ENCODE measurements at places on chromosomes 12 and 14. TPM values are rescaled to one million over a fixed set of nuclear protein-coding genes. Genes with fewer than 3 reads are reported as not detected.

The PTPN21 gene
- 7.3 TPM for total RNA-seq

The TMEM120B gene
- total RNA-seq = 4.9 TPM

The LPAR5 gene
- total RNA-seq = not detected

The OR4E2 gene
- total RNA-seq = not detected

The ASCL1 gene
- total RNA-seq = not detected

The AQP6 gene
- 0.05 TPM for total RNA-seq

The PLEKHD1 gene
- under 0.01 TPM for total RNA-seq

The LRP1-AS gene
- not detected for total RNA-seq

GRCh38 chr12:14394317-14395073, 29.0 kb downstream of the ATF7IP start:
- DNase-seq = peak; percentile 73

DNA sequence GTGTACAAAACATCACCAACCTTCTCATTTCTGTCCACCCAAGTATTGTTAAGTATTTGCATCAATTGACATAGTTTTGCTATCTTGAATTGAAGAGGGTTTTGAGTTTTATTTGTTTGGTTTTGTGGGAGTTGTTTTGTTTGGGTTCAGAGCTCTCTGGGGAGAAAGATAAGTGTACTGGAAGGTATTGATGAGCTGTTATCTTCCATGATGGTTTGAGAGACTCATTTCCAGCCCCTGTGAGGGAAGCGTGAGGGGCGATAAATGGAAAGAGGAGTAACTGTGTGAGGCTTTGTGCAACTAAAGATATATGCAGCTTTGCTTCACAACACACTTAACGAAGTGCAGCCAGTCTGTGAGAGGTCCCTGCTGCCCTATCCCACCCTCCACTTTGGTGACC, 15.7 kb upstream of the CIPC start:
- no peak for DNase-seq

DNA sequence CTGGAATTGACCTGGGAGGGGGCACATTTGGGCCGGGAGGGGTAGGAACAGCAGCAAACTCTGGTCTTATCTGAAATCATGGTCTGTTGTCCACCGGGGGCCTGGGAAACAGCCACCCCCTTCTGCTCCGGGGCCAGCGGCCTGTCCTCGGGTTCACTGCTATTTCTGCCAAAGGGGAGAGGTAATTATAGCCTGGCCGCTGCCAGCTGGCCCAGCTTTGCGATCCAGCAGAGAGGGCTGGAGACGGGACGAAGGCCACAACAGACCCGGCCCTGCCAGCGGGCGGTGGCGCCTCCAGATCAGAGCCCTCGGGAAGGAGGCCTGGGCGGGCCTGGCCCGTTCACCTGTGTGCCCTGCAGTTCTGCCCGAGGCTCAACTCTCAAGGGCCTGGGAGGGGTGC, at the start of gene C14orf180:
Gene C14orf180, plus strand, starts transcription at position 258 of the 400 bp plus-strand sequence. CDS start 6,667 bp downstream, outside the sequence.
- no peak for DNase-seq

GRCh38 chr12:60072911-60073310, 477.1 kb downstream of the SLC16A7 start:
- peak; percentile 29 for DNase-seq

DNA sequence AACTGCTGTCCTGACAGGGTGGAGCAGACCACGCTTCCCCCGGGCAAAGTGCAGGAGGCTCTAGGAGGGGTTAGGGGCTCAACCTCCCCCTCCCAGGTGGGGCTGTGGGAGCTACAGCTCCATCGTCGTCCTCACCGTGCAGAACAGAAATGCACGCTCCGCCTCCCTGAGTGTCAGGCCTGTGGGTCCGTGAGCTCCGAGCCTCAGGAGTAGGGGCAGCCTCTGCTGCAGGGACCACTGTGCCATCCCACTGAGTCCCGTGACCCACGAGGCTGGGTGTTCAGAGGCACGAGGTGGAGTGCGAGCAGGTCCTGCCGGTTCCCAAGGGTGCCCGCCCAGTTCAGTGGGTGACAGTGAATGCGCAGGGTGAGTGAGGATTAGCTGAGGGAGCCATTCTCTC, 48.6 kb downstream of the CACNA1C start:
- no peak for DNase-seq

DNA sequence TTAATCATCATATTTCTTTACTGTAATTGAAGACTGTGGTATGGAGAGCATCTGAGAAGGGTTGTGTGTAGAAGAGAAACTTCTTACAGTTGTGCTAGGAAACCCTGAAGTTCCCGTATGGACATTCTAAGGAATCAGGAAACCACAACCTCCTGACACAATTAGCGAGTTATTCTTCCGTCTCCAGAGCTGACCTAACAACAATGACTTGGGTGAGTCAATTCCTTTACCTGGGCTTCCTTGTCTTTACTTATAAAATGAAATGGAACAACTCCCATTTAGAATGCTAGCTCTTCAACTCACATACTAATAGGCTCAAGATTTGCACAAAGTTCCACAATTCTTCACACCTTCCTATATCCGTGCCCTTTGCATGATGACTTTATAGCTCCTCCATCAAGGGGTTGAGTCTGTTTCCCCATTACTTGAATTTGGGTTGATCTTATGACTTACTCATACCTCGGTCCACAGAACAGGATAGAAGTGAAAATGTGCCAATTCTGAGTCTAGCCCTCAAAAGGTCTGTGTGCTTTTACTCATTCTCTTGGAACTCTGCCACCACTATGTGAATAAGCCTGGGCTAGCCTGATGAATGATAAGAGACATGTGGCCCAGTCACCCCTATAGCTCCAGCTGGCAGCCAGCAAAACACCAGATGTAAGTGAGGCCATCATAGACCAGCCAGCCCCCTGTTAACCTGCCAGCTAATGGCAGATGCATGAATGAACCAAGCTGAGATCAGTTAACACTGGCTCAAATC, 459.4 kb downstream of the ETNK1 start:
- no peak for DNase-seq

- DNase-seq = no peak
Observed at GRCh38 chr12:53205747-53206419, 1.2 kb downstream of the ITGB7 start.

DNA sequence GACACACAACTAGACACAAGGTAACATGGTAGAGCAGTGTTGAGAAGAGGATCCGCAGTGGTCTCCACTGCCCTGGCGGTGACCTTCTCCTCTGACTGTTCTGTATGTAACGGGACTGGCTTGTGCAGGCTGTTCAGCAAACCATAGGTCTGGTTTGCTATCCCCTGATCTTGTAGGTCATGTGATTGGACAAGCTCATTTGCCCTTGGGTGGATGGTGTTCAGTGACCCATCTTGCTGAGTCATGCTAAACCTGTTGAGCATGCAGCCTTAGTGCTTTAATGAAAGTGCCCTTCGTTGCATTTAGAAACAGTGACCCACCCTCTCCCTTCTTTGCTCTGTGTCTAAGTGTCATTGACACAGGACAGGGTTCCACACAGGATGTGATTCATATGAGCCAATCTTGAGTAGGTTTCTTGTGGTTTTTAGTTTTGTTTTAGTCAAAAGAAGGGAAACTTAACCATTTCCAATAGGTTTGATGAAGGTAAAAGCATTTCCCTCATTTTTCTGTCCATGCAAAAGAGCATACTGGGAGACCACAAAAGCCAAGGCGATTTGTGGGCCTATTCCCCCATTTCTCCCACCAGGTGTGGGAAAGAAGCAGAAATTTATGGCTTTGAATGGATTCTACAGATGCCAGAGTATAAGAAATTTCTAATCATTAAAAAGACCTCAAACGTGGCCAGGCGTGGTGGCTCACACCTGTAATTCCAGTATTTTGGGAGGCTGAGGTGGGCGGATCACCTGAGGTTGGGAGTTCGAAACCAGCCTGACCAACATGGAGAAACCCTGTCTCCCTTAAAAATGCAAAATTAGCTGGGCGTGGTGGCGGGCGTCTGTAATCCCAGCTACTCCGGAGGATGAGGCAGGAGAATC, 32.6 kb upstream of the HIF1A start:
- peak; percentile 46 for DNase-seq

DNA sequence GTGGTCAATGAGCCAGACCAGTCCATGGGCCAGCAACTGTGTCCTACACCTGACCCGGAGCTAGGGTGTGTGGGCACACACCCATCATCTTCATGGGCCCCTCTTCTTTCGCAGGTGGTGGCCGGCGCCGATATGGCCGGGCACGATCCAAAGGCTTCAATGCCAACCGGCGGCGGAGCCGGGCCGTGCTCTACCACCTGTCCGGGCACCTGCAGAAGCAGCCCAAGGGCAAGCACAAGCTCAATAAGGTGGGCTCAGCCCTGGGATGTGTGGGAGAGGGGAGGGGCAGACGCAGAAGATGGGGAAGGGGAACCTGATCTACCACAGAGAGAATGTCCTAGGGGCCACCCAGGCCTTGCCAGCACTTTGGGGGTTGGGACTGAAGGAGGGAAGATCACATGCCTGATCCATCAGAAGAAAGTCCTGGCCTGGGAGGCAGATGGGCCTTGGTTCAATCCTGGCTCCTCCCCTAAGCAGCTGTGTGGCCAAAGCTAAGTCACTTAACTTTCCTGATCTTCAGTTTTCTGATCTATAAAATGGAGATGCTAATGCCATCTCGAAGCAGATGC, 3.8 kb downstream of the KCNH3 start:
- DNase-seq = no peak

DNA sequence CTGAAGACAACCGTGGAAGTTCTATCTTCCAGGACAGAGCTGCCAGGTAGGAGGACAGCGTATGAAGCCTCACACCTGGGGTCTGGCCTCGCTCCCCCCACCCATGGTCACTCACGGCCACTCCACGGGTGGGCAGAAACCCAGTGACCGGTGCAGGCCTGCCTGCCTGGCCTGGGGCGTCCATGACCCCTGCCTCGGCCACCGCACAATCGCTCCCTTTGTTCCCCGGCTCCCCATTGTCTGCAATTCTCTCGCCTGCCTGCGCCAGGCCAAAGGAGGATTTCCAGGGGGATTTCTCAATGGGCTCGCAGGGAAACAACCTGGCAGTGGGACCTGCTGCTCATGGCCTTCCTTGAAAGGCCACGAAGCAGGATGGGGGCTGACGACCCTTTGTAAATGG, 22.6 kb downstream of the CCDC85C start:
- DNase-seq = no peak

DNA sequence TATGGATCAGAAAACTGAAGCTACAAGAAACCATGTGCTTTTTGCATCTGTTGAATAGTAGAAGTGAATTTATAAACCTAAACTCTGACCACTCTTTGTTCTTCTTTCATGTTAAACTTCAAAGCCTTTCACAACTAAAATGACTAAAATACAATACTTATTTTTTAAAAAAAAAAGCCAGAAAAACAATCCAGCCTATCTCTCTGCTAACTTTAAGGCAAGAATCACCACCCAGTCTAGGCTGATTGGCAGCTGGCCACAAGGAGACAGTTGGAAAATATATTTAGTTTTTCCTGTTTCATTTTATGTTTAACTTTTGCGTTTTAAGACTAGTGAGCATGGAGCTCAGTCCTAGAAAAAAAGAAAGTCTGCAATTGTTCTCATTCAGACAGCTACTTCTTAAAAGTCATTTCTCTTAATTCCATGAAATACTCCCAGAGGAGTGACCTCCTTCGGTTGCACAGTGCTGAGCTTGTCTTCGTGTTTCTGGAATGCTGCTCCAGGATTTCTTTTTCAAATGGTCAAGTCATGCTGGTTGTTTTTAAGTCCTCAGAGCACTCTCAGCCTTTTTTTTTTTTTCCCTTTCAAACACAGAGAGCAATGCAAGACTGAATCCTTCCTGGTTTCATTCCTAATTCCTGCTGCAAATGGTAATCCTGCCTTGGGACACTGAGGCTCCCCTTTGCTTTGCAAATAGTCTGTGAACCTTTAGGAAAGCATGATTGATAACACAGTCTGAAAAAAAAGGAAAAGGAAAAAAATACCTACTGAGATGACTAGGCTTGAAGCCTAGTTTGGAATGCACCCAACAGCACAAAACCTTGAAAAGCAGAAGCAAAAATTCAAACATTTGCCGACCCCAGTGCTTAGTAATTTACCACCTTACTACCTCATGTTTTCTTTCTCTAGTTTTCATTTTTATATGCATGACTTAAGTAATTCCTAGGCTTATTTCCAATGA, 233.3 kb upstream of the DAAM1 start:
- DNase-seq = no peak

DNA sequence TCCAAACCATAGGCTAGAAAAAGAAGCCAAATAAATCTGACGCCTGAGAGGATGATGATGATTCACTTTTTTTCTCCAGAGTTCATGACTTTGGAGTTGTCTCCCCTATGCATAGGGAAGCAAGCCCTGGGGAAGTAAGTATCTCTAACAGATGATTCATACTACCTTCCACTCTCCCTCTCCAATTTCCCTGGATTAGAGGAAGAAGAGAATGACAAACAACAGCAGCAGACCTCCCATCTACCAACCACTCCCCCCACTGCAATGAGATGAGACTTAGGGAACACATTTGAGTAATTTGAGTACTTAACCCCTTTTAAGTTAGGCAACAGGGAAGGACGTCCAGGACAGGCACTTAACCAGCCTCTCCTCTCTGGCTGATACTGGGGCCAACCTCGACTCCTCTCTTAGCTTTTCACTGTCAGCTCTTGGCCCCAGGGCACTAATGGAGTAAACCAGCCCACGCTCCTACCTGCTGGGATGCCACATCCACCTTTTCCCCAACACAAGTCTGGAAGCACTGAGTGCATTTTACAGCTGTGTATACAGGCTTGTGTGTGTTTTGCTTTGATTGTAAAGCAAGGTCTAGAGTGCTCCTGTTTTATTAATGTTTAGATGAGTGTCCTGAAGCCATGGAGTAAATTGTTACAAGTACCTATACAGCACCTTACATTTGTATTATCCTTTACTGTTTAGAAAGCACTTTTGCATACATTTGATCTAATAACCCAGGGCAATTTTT, 180.7 kb downstream of the PHLDA1 start:
- no peak for DNase-seq

- DNase-seq = no peak
Observed at GRCh38 chr12:117053050-117053400, 46.2 kb downstream of the TESC start.

- DNase-seq = no peak
Observed at GRCh38 chr14:77620222-77620870, 3.9 kb upstream of the SPTLC2 start.

- no peak for DNase-seq
Observed at GRCh38 chr12:49929581-49929980, 21.0 kb upstream of the AQP2 start.

GRCh38 chr12:104605685-104606084, 148.9 kb downstream of the CHST11 start:
- no peak for DNase-seq

DNA sequence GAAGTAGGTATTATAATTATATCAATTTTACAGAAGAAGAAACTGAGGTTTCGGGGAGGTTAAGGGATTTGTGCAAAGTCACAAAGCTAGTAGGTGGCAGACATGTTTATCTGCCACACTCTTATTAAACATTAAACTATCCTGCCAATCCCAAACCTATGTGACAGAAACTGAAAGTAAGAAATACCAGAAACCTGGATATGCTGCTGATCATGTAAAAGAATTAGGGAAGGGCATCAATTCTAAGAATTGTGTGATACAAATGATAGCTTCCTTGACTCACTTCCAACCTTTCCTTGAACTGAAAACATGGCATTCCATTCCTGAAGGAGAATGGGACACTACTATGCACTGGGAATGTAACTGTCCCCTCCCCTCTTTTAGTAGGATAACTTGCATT, 16.9 kb downstream of the TAOK3 start:
- DNase-seq = no peak

DNA sequence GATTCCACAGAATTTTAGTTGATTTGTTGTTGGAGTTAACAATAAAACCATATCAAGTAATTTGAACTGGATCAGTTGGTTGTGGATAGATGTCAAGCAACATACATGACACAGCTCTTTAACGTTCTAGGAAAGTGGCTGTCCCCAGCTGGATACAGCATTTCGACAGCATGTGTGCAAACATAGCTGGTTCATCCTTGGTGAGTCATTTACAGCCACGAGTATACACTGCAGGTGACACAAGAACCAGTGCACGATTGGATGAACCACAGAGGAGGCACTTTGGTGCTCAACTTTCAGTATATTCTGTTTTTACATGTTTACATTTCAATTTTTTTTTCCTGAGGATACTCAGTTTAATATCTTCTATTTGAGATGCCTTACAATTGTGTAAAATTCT, 242.4 kb downstream of the TMEM117 start:
- DNase-seq = no peak
